ENCODE measurements at places on chromosomes 12 and 14. TPM values are rescaled to one million over a fixed set of nuclear protein-coding genes. Genes with fewer than 3 reads are reported as not detected.
A peak's percentile ranks its signal among the peaks of the same experiment; 100 is the strongest.

DNA sequence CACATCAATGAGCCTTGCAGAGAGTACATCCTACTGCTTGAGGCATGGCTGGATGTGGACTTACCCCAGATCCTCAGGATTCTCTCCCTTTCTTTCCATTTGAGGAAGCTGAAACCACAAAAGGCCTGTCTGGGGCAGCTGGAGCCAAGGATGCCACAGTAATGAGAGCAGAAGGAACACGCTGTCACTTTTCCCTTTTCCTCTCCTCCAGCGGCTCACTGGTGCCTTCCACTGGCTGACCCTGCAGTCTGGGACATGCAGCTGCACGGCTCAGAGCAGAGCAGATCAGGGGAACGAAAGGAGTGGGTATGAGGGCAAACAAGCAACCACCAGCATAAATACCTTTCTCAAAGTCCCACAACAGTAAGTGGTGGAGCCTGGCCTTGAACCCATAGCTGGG lies 78.2 kb downstream of the GAS2L3 start:
- no peak for DNase-seq

TMEM132D gene
- total RNA-seq, result 1.4 TPM

DNA sequence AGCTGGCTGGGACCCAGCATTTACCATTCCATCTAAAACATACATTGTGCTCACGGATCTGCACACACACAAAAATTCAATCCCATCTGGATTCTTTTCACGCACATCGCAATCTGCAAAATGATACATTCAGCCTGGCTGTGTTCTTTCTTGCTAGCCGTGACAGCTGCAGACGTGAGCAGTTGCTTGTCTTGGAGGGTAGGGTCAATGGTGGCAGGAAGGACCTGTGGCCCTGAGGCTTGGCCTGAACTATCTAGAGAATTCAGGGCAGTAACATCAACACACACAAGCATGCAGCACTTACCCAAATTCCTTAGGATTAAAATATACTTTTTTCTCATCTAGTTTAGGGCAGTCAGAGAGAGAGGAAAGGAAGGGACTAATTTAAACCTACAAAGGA lies 72.0 kb downstream of the DICER1 start:
- no peak for DNase-seq

- no peak for DNase-seq
Observed at GRCh38 chr14:55160989-55161388, 30.4 kb downstream of the DLGAP5 start.

CDH24 gene
- total RNA-seq, result 10.6 TPM

DNA sequence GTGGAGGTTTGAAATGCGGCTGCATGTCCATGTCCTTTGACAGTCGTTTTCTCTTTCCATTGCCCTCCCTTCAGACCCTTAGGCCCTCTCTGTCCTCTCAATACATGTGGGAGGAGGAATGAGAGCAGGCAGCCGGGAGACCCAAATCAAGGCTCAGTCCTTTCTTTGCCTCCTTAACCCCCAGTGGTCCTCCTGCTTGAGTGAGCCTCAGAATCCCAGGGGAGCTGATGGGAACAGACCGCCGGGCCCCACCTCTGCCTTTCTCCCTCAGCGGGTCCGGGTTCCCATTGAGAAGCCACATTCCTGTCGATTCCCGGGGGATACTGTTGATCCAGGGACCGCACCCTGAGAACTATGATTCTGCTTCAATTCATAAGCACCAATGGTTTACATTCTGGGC lies 77.9 kb upstream of the RFLNA start:
- DNase-seq, result no peak

GAS2L3 gene
- total RNA-seq, result 6.3 TPM

DNA sequence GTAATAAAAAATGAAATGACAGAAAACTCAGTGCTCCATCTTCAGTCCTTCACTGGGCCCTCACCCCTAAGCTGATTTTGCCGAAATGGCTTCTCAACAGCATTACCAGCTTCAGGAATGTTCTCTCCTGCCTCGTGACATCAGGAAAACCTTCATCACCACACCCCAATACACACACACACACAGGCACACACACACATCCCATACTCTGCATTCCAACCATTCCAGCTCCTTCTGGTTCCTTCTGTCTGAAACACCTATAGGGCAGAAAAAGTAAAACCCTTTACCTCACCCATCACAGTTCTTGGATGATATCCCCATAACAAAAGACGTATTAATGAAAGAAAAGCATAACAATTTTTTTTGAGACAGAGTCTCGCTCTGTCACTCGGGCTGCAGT lies 75.9 kb downstream of the CCDC60 start:
- no peak for DNase-seq

DNA sequence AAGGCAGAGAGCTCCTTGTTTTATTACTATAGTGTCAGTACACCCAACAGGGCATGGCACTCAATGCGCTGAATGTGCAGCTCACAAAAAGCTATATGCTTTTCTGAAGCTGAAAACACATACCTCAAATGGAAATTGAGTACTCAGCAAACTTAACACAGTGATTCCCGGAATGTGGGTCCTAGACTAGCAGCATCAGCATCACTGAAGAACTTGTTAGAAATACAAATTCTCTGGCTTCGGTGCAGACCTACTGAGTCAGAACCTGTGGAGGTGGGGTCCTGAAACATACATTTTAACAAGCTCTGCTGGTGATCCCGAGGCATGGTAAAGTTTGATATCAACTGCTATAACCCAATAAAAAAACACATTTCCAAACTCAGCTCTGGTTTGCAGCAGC lies 14.9 kb downstream of the RERG start:
- DNase-seq, result no peak

GRCh38 chr12:69087986-69088385 lies 151.4 kb upstream of the CPSF6 start:
- DNase-seq, result no peak

CLEC14A gene
- total RNA-seq, result not detected

DNA sequence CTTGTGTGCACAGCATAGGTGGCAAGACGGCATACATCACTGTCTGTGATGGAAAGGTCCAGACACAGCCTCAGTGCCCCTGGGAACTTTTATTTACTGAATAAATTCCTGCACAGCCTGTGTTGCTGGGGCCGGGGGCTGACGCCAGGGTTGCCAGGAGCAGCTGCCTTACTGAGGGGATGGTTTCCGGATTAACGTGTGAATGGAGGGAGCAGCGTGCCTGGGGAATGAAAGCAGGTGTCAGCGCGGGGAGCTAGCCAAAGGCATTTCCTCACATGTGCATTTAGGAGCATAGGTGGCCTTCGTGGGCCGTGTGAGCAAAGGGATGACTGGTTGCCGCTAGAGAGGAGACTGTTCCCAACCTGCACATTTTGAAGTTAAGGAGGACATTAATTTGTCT lies 41.6 kb downstream of the SFSWAP start:
- DNase-seq, result no peak

- DNase-seq, result no peak
Observed at GRCh38 chr12:47280543-47281300, 201.0 kb upstream of the AMIGO2 start.

KRT72 gene
- total RNA-seq, result not detected

DNA sequence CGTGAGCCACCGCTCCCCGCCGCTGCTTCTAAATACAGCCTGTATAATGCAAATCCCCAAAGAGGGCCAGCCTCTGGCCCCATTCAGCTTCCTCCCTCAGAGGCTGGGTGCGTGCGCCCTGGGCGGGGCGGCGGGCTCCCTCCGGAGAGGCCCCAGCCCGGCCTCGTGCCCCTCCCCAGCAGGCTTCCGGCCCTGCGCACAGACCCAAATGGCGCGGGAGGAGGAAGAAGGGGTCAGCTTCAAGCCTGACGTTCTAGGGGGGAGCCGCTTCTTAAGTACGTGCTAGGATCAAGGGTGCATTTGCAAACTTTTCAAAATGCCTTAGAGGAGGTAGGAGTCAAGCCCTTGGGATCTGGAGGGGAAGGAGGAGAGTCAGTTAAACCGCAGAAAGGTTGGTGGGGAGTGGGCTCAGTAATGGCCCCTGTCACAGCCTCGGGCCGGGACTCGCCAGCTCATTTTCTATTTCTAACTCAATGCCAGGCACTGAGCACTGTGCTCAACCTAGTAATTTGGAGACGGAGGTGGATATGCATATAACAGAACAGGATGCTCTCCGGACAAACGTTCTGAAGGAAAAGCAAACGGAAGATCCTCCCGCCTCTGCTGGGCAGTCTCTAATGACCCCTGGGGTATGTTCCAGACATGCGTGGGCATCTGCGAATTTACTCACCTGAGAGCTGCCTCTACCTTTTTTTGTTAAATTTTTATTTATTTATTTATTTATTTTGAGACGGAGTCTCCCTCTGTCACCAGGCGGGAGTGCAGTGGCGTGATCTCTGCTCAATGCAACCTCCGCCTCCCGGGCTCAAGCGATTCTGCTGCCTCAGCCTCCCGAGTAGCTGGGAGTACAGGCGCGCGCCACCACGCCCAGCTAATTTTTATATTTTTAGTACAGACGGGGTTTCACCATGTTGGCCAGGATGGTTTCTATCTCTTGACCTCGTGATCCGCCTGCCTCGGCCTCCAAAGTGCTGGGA lies 32.3 kb downstream of the NINJ2 start:
- peak; percentile 70 for DNase-seq

- no peak for DNase-seq
Observed at GRCh38 chr14:99062772-99063418, 209.1 kb downstream of the BCL11B start.

CRACR2A gene
- 0.82 TPM for total RNA-seq

TMEM63C gene
- total RNA-seq, result 8.7 TPM

- DNase-seq, result no peak
Observed at GRCh38 chr12:117850048-117850447, 118.7 kb downstream of the KSR2 start.

IL26 gene
- total RNA-seq, result 2.5 TPM

GRCh38 chr14:26719514-26719913 lies 121.7 kb upstream of the NOVA1 start:
- no peak for DNase-seq

- DNase-seq, result no peak
Observed at GRCh38 chr12:42510823-42511222, 78.7 kb downstream of the PRICKLE1 start.

COX8C gene
- not detected for total RNA-seq

DNA sequence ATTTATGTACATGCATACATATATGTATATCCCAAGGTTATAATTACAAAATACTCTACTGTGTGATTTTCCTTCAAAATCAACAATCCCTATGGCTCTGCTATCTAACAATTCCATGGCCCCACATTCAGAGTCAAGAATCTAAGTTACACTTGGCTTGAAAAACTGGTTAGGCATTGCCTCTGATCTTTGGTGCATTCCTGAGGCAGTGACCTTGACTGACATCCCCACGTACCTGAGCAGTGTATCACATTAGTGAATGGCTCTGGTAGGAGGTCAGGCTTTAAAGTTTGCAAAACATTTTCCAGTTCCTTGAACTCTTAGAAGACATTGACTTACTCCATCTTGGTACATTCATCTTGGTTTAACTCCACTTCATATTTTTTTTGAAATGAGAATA lies 8.5 kb upstream of the STON2 start:
- no peak for DNase-seq

- peak; percentile 95 for DNase-seq
Observed at GRCh38 chr14:55107766-55108554, 21.1 kb upstream of the LGALS3 start.

GRCh38 chr12:124375789-124376175 lies 80.9 kb downstream of the RFLNA start:
- DNase-seq, result no peak

DNA sequence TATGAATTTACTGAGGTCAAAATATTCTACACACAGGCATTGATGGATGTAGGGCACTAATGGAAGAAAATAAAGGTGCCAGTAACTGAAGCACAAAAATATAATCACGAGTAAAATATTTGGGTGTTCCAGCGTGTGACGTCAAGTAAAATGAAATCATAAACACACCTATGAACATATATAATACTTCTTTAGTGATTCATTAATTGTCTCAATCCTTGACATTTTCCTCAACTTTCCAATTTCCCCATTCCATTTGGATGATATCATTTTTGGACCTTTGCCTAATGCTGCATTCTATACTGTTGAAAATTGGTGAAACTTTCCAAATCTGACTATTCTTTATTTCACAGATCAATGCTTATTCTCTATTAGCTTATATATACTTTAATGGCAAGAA lies 649.3 kb downstream of the GALC start:
- no peak for DNase-seq

GRCh38 chr12:42135259-42135814 lies 9.3 kb downstream of the GXYLT1 start:
- no peak for DNase-seq

ANKRD33 gene
- total RNA-seq, result not detected

- DNase-seq, result no peak
Observed at GRCh38 chr14:86794689-86795088, 1198.3 kb downstream of the GALC start.

GRCh38 chr14:100159094-100159864 lies at the start of gene DEGS2:
Gene DEGS2 (minus strand): TSS chr14:100159645. CDS start chr14:100159587, 58 bp downstream.
- no peak for DNase-seq

GRCh38 chr14:33686218-33686617 lies 264.7 kb downstream of the EGLN3 start:
- DNase-seq, result no peak

- no peak for DNase-seq
Observed at GRCh38 chr12:88643685-88644084, 63.4 kb upstream of the KITLG start.

ASB2 gene
- not detected for total RNA-seq
